ENCODE measurements at places on chromosomes 3 and 15.

- DNase-seq, result no peak
Observed at GRCh38 chr3:66561367-66561766, 60.5 kb upstream of the LRIG1 start.

DNA sequence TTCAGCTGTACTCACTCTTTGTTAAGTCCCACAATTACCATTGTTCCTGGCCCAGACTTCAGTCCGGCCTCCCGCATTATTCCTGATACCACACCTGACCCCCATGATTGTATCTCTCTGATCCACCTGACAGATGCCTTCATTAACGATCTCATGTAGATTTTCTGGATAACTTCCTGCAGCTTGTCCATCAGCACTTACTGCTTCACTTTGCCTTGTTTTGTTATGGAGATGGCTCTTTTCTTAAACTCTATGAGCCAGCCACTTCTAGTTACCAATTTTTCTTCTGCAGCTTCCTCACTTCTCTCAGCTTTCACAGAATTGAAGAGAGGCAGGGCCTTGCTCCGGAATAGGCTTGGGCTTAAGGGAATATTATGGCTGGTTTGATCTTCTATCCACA is 1044.2 kb downstream of the PLOD2 start:
- no peak for DNase-seq

DNA sequence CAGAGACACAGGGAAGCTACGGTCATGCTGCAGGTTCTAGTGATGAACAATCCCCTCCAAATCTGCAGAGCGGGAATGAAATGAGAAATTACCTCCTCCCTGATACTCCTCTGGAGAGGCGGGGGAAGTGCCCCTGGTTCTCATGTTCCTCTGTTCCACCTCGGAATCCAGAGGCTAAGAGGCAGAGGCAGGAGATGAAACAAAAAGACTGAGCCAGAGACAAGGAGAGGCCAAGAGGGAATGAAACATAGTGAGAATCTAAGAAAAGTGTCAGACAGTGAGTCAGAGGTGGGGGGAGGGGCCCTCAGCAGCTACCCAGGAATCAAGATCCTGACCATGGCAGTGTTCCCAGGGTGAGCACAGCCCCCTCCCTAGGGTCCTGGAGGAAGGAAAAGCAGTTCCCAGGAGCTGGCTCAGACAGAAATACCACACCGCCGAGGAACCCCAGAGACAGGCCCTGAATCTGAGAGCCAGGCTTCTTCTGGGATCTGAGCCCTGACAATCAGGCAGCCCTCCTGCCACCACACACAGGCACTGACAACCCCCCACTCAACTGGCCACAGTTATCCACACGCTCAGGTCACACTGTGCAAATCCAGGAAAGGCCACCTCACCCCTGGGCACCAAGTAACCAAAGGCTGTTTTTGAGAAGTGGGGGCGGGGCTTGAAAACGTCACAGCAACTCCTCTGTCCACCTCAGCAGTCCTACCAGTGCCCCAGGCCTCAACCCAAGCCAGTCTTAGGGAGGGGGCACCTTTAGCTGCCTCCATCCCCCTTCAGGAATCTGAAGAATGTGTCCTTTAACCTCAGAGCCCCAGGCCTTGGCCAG is 2.4 kb downstream of the CSRNP1 start:
- DNase-seq, result no peak

- no peak for DNase-seq
Observed at GRCh38 chr3:19030522-19030839, 117.8 kb upstream of the KCNH8 start.

DNA sequence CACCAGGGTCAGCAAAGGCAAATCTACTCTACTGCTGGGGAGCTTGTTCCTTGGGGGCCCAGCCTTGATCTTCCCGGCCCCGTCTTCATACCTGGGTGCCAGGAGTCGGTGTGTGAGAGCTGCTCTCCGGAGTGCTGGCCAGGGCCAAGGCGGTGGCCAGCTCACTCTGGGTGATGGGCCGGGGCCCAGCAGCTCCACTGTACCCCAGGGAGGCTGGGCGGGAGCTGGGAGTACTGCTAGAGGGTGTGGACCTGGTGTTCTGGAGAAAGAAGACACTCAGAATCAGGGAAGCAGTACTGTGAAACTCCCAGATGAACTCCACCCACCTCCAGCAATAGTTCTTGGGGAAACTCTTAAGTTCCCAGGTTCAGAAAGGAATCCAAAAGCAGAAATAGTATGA is 11.9 kb downstream of the UBL7 start:
- no peak for DNase-seq

GRCh38 chr3:78077842-78078241 is 1037.9 kb downstream of the ROBO2 start:
- no peak for DNase-seq
